ENCODE measurements at places on chromosomes 4 and X.
A peak's percentile ranks its signal among the peaks of the same experiment; 100 is the strongest.

- no peak for DNase-seq
Measured at GRCh38 chr4:109658871-109659410, 44.3 kb downstream of the CASP6 start.

- DNase-seq = no peak
Measured at GRCh38 chr4:173171987-173172386, 3.4 kb downstream of the GALNT7 start.

DNA sequence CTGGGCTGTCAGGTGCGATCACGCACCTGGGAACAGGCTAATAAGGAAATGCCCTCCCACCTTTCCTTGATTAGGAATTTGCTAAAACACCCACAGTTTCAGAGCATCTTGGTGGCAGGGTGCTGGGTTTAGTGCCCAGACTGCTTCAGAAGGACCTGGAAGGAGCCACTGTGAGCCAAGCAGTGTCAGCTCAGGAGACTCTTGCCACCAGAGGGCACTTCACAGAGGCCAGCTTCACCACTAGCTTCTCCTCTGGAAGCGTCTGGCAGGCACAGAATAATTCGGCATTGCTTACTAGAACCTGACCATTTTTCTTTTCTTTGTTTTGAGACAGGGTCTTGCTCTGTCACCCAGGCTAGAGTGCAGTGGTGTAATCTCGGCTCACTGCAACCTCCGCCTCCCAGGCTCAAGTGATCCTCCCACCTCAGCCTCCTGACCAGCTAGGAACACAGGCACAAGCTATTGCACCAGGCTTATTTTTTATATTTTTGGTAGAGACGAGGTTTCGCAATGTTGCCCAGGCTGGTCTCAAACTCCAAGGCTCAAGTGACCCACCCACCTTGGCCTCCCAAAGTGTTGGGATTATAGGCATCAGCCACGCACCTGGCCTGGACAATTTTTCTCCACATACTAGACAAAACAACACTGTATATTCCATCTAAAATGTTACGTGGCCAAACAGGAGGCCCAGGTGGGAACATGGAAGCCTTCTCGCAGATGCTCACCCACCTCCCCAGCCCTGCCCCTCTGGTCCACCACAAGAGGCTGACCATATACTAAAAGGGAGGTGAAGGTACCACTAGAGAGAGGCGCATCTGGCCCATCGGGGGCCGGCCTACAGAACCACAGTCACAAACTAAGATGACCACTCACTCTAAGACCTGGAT lies 14.1 kb downstream of the NOP14 start:
- DNase-seq = no peak

DNA sequence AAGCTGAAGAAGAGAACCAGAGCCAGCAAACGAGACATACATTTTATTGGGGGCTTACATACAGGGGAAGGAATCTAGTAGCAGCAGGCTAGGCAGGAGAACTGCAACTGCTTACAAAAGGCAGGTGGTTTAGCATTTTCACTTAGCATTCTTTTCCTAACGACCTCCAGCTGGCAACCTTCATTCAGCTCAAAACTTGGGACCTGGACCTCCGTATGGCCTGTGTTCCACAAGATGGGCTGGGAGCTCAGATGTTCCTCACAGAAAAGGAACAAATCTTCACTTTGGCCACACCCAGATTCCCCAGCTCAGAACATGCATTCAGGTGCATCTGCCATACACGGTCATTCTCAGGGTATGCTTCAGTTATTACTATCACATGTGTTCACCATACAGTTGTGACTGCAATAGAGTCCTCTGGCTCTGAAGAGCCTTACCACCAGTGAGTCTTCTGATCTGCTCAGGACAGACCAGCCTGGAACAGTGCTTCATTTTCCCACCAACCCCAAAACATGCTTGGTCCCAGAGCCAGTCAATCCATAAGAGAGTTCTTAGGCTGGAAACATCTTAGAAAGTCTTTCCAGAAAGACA lies 29.6 kb upstream of the AP1AR start:
- DNase-seq = no peak

GRCh38 chr4:170170861-170171260 lies 81.1 kb upstream of the AADAT start:
- no peak for DNase-seq

DNA sequence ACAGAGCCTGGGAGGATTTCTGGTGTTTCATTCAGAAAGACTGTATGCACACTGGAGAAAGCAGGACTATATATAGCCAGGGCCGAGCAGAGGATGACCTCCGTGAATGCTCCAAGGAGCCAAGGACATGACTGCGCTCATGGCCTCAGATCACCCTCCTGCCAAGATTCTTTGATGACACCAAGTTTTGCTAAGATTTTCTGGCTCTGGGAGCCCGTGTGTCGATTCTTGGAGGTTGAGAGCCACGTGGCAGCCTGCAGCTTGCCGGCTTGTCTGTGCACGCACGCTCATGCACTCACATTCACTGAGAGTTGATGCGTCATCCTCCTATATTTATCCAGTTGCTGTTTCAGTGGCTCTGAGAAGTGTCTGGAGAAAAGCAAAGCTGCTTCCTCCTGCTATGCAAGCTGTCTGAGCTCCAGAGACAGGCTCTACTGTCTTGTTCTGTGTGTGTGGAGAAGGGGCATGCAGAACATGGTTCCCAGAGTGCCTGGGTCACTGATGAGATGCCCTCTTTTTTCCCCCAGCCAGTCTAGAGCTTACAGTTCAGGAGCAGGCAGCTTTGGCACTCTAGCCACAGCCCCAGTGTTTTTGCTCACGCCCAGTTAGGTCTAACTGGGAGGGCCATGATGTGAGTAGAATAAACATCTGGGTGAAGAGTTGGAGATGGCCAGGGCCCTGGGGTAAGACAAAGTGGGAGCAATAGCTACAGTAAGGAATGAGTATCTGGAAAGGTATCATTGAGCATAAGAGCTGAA lies 64.9 kb upstream of the SCOC start:
- DNase-seq = peak; percentile 4

DNA sequence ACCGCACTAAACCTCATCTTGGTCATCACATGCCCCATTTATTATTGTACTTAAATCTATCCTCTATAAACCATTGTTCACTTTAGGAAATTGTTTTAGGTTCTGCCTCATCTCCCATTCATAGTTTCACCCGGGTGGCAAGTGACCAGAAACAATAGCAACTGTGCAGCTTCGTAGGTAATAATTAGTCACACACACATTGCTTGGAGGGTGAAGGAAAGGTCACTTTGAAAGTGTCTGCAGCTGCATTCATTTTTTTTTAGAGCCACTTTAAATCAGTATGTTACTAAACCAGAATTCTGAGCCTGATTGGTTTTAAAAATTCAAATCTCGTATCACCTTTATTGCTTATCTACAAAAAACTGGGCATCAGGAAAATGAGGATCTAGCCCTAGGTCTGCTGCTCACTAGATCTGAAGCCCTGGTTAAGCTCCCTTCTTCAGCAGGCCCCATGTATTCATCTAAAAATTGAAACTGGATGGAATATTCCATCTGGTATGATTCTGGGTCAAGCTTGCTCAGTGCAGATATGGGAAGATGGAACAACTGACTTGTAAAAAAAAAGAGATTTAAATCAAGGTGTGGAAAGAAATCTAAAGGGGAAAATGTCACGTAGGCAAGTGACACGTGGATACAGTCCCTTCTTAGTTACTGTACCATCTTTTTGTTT lies 62.4 kb downstream of the LIMCH1 start:
- DNase-seq = no peak

DNA sequence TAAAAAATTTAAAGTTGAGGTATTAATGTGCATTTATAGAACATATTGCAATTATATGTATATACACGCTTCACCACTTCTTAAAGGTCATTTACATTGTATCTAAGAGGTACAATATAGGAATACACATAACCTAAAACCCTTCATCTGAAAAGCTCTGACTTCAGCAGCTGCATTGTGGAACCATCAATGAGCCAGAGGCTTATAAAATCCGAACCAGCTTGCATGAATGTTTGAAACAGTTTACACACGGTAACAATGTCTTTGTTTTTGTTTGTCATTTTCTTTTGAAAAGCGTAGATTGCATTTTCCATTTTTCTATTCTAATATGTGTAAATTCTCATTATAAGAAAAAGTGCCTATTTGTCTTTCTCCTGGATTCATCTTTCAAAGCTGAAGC lies 221.6 kb downstream of the DCLK2 start:
- DNase-seq = no peak

GRCh38 chr4:145066063-145066501 lies 31.9 kb downstream of the ANAPC10 start:
- no peak for DNase-seq

- DNase-seq = no peak
Measured at GRCh38 chr4:1675136-1675801, 8.8 kb downstream of the FAM53A start.

GRCh38 chrX:2388669-2389068 lies 112.1 kb downstream of the DHRSX start:
- DNase-seq = no peak

DNA sequence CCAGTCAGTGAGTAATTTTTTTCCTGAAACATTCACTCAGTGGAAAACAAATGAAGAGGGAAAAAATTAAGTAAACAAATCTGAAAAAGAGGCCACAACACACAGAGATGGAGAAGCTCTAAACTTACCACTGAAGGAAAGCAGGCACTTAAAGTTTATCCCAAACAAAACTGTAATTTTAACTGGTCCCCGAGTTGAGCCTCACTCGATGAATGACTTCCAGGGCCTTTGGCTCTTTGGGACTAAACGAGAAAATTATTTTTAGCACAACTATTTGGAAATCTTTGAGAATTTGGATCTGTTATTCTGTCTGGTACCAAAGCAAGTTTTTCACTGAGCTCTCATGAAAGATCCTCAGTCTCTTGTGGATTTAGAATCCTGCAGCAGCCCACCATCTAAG lies at the start of gene C1QTNF7:
Gene C1QTNF7, plus strand, starts transcription at position 333 of the 400 bp plus-strand sequence. CDS start 7,711 bp downstream, outside the sequence.
- DNase-seq = no peak

DNA sequence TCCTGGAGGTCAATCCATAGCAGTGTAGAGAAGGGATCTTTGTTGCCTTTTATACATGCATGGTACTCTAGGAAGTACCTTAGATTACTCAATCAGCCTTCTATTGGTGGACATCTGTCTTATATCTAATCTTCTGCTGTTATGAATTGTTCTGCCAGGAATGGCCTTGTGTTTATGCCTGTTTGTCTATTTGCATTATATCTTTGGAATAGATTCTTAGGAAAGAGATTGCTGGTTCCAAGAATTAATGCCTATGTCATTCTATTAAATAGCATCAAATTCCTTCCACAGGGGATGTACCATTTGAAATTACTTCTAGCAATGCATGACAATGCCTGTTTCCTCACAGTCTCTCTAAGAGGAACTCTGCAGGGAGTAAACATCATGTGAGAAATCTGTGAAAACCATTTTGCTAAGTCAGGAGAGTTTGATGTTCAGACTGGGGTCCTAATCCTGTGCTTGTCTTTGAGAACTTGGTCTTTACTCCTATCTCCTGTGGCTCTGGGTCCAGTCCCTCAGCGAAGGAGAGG lies 42.5 kb downstream of the BEX3 start:
- DNase-seq = no peak

- no peak for DNase-seq
Measured at GRCh38 chr4:146243883-146244277, 29.5 kb downstream of the REELD1 start.

DNA sequence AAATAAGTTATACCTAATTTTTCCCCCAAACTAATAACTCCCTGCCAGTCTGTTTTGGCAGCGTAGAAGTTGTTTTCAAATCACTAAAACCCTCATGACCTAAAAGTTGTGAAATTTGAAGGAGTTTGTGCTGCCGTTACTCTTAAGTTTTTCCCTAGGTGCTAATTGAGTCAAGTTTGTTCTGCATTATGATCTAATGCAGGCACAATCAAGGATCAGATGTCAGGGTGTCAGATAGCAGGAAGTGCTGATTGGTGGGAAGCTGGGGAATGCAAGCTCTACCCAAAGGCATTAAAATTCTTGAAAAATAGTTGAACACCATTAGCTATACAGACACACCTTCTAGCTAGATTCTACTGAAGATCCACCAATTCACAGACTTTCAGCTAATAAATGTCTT lies 51.9 kb downstream of the ARX start:
- DNase-seq = peak; percentile 3

DNA sequence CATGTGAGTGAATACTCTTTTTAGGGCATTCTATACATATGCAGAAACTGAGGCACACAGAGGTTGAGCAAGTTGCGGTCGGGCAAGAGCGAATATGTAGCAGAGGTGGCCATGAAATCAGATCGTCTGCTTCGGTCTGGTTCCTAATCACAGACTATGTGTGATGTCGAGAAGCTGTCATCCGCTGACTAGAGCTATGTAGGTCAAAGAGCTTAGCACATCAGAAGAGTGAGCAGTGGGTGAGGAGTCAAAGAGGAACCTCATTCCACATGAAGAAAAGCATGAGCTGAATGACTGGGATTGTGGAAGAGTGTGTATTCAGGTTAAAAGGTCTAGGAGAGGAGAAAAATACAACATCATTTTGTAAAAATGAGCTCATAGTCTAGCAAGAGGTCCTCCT lies 19.0 kb downstream of the GAB3 start:
- DNase-seq = no peak

GRCh38 chr4:99652596-99653436 lies 4.8 kb downstream of the C4orf54 start:
- DNase-seq = peak; percentile 62

GRCh38 chr4:98929341-98930267 lies 671 bp upstream of the EIF4E start:
- peak; percentile 78 for DNase-seq

DNA sequence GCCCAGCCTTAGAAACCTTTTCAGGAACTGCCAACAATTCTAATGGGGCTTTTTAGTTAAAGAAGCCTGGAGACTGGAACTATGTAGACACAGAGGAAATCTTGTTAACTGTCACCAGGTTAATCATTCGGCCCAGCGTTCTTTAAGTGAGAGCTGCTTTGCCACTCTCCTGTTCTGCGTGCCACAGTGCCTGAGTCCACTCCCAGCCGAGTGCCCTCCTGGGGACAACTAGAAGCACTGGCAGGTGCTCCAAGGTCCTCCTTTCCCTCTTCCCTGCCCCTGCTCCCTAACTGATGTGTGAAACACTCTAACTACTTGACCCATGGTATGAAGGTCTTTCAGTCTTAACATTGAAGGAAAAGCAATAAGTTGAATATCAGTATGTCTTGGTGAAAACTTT lies 151.2 kb upstream of the TLL1 start:
- peak; percentile 3 for DNase-seq

DNA sequence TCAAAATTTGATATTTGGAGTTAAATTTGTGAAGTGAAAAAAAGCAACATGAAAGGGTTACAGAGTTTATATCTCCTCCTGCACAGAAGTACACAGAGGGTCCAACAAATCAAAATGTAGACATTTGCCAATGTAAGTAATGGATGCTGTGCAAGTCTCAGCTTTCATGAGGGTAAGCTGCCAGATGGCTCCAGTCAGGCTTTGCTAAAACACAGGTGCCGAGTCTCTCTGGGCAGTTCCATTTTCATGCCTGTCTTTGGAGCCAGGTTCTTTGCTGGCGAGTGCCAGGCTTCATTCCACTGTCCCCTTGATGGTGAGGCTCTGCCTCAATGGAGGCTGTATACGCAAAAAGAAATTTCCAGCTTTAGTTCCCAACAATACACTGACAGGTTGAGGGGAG lies 27.9 kb downstream of the SLC4A4 start:
- DNase-seq = no peak
